ENCODE measurements at places on chromosomes 3 and 15.
A peak's percentile ranks its signal among the peaks of the same experiment; 100 is the strongest.

DNA sequence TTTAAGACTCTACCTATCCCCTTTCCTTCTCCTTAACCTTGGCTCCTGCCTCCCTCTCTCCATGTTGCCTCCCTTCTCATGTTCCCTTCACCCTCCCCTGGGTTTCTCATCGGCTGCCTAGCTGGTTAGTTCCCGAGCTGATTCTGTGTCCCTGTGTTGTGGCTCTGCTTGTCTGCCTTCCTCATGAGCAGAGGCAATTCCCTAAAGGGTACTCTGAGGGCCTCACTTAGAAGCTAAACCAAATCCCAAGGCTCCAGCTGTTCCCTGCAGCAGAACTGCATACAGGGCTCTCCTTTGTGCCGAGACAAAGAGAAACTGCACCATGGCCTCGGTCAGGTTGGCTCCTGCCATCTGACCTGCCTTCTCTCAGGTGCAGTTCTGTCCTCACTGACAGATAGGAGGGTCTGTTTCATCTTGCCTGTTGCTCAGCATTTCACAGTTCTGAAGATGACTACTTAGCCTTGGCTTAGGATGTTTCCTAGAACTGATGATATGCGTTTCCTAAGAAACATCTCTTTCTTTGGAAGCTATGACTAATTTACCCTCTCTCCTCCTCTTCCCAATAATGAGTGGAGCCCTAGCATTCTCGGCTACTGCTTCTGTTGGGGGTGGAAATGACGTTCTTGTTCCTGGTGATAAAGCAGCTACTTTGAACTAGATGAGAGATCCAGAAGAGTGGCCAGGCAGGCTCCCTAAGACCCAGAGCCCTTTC is 27.1 kb downstream of the DUOX1 start:
- DNase-seq = no peak

DNA sequence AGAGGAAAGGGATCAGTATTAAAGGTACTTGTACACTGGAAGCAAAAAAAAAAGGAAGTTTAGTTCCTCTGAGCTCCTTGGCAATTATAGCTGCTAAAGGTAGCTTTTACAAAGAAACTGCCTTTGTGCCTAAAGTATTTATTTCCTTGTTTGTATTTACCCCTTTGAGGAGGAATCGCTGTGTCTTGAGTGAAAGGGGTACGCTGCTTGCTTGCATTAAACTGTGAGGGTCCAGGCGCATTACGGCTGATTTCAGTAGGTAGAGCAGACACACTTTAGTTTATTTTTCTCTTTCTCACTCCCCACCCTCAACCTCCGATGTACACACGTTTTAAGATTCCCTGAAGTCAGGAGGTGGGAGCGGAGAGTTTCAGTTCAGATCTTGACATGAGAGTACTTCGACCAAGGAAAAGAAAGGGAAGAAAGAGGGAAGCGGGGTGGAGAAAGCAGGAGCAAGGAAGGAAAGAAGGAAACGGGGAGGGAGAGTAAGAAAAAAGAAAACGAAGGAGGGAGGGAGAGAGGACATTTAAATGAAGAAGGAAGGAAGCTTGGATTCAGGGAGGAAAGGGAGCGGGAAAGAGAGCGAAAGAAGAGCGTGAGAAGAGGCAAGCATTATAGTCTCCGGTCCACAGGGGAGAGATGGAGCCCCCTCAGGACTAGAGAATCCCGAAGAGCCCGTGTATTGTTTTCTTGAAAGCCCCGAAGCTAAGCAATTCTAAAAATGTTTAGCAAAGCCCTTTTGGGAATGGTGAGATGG is 1.2 kb upstream of the MME start:
- DNase-seq = no peak

DNA sequence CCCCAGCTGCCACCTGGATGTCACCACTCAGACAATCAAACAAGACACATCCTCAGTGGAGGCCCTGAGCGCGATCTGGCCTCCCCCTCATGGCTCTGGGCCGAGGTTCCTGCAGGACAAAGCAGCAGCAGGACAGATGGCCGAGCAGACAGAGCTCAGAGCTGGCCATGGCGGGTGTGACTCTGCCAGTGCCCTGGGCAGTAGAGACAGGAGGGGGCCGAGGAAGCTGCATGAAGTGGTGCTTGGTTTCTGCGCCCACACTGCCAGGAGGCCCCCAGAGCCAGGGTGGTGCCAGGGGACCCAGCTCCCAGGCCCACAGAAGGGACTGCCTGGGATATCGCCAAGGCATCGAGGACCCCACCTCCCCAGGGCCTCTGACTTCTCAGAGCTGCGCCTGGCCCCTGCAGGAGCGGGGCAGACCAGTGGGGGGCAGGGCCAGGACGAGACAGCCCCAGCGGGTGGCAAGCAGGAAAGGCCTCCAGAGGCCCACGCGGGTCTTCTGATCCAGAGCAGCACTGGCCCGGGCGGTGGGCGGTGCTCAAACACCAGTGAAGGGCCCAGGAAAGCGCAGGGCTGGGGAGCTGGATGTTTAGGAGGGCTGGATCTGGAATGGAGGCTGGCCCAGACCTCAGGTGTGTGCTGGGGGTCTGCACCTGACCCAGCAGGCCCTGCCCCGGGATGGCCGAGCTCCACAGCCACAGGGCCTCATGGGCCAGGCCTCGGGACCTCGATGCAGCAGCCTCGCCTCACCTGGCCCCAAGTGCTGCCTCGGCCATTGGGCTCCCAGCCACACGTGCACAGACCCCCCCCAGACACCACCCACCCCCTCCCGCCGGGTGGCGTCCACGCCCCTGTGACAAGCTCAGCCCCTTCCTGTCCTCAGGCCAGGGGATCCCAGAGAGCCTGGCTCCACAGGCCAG is 76.0 kb downstream of the GOLGA8G start:
- DNase-seq = no peak

GRCh38 chr15:37101980-37102304 is 1.6 kb upstream of the MEIS2 start:
- DNase-seq = no peak

GRCh38 chr3:14652-15051 is 181.9 kb upstream of the CHL1 start:
- no peak for DNase-seq

DNA sequence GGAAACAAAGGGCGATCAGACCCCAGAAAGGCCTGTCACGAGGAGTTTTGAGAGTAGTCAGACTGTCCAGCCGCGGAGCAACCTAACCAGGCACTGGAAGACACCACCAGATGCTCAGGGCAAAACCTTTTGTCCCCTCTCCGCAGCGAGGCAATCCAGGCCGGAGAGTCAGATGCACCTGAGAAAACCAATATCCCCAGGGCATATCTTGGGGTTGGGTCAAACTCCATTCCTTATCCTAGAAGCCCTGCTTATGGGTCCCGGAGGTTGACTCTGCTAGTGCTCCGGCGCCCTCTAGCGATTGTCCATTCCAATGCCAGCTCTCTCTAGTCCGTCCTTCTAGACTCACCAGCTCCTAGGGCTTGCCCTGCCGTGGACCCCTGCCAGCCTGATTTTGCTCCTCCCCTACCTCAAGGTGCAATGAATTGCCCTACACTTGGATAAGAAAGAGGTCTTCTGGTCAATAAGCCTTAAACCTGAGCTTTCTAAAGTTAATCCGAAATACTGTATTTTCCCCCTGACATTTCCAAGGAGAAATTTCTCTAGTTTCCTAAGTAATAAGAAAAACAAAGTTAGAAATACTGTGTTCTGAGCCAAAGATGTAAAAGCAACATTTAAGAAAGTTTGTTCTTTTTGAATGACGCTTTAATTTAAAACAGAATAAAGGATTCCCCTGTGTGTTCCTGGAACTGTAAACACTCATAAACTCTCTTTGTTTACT is 5.5 kb downstream of the CPNE4 start:
- no peak for DNase-seq

DNA sequence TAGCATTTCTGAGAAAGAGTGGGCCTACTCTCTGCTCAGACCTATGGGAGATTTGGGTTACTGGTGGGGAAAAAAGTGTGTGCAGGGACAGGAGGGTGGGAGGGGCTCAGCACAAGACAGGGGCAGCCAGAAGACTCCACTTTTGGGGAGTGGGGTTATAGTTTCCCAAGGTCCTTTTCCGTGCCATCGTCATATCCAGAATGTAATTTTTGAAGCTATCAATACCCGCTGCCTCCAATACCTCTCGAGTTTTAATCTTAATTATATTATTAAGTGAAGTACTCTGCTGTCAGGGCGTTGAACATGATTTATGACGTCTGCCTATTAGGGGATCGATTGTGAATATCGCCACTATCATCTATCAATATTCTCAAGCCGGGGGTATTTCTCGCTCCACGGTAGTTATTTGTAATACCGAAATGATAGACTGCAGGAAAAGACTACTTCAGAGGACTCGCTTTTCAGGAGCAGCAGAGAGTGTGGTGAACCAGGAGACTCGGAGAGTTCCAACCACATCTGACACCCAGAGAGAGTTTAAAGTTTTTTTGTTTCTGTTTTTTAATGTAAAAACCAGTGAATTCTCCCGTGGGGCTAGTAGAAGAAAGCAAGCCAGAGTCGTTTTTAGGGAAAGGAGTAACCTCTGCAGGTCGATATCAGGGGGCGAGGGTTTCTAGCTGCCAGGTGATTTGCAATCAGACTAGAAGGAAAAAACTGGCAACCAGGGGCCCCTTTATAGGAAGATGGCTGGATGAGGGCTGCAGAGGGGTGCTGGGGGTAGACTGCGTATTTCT is 20.6 kb downstream of the NR2F2 start:
- no peak for DNase-seq

GRCh38 chr3:119034256-119035013 is at the start of gene IGSF11:
IGSF11 (minus strand) TSS chr3:119034846; CDS start chr3:119034582, 264 bp downstream.
- peak; percentile 35 for DNase-seq

- DNase-seq = no peak
Observed at GRCh38 chr3:11570789-11571495, 72.8 kb downstream of the VGLL4 start.

DNA sequence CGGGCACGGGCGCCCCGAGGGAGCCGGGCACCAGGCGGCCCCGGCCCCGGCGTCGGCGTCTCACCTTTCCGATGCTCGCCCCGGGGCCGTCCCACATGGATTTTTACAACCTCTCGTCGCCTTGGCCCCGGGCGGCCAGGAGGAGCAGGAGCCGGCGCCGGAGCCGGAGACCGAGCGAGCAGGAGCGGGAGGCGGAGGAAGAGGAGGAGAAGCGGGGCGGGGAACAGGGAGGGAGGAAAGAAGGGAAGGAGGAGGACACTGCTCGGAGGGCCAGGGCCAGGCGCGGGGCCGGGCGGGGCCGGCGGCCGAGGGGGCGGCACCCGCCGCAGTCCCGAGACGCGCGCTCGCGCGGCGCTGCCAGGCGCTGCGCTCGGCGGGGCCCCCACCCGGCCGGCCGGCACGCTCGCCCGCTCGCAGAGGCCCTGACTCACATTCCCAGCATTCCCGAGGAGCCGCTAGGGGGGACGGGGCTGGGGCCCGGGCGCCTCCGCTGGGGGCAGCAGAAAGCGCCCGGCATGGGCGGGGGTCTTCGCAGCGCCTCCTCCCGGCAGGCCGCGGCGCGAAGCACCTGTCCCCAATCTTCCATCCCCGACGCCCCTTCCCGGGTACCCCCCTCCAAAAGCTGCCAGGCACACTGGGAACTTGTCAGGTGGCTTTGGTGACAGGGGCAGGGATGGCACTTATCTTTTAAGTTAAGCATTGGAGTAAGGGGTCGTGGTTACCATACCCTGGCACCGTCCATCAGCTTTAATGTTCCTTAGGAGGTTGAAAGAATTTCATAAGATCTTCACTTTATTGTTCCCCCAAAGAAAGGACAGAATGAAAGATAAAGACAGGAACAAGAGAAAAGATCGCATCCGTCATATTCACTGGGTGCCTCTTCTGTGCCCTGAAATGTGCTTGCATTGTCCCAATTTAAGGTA is at the start of gene ERC2:
Gene ERC2, minus strand, starts transcription at position 284 of the 923 bp plus-strand sequence.
- no peak for DNase-seq

DNA sequence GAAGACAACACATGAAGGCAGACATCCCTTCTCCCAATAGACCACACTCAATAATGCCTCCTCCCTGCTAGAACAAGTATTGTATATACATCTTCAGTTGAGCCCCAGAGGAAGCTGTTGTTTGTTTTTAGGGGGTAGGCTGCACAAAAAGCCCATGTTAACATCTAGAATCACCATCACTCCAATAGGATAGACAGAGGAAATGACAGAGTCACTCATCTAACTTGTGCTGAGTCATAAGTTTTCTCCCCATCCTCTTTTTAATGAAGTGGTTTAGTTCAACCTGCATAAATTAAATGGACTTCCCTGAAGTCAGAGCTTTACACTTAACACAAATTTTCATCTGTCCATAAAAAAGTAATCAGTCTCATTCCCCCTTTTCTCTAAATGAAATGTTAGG is 122.9 kb upstream of the SPATA12 start:
- no peak for DNase-seq

DNA sequence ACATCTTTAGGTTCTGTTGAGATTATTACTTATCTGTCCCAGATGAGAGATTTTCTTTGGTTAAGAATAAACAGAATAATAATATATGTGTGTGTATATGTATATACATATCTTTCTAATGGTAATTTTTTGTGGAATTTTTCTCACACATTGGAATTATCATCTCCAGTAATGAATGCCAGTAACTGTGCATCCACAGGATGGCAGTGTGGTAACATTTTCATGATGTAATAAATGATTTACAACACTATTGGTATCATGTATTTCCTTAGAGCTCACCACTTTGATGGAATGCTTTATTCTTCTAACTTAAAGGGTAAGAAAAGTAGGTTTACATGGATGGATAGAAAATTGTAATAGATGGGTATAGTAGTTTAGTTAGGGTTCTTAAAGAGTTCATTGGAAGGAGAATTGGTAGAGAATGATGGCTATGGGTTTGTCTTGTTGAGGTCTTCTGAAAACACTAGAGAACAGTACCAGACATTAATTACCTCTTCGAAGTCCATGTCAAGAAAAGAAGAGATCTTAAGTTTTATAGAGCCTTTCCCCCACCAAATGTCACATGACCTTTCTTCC is 78.1 kb downstream of the STT3B start:
- DNase-seq = no peak

GRCh38 chr3:152291649-152292066 is 22.9 kb downstream of the MBNL1 start:
- no peak for DNase-seq

- DNase-seq = no peak
Observed at GRCh38 chr3:71684046-71684756, 41.0 kb downstream of the EIF4E3 start.

DNA sequence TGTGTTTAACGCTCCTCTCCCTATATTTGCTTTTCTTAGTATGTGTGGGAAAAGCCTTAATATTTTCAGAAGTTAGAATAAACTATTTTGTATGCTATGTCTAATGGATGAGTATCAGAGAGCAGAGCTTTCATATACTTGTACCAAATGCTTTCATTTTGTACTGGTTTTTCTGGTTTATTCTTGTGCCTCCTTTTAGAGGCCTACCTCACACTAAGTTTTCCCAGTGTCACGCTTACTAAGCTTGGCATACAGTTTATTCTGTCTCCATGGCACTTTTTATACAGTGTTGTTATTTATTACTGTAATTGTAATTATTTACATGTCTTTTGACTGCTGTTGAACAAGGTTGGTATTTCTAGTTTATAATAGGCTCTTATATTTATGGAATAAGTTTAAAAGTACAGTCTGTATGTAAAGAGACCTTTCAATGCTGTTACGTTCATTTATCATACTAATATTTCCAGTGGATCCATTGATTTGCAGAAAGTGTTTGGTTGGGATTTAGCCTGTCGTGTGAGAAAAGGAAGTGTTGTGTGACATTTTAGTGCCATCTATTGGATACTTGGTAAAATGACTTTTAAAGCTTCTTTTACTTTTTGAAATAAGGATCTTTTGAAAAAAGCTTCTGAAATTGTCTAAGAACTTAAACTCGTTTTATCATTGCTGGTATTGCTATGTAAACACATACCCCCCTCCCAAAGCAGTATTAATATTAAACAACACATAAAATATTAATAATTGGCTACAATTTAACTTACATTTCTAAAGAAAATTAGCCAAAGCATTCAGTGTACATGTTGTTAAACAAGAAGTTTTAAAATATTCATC is 5.2 kb upstream of the EBLN2 start:
- DNase-seq = no peak

Data from CMK (cell line).